Cardiac muscle cell (in vitro differentiated cells and primary cell): ENCODE measurements at places on chromosomes 1 and 21. TPM values are rescaled to one million over a fixed set of nuclear protein-coding genes. Genes with fewer than 3 reads are reported as not detected.
A peak's percentile ranks its signal among the peaks of the same experiment; 100 is the strongest.

PGBD5 gene
- 0.32 and 1.2 TPM in 2 replicates for total RNA-seq

- DNase-seq = no peak
- peaks cover 50% of the 10 kb centered on the region for H3K4me1 ChIP-seq
- H3K27me3 ChIP-seq = no peaks in the 10 kb centered on the region
- H3K27ac ChIP-seq = peak overlapping the region; percentile 86
- H3K36me3 ChIP-seq = no peaks in the 10 kb centered on the region
- H3K4me3 ChIP-seq = no peak overlapping the region
These were observed 65.4 kb downstream of the PLEKHA6 start for GRCh38 chr1:204294357-204294756.

COL18A1 gene
- 887 and 1,182 TPM in 2 replicates for total RNA-seq

GRCh38 chr1:12540580-12541273 is 77.3 kb downstream of the DHRS3 start:
- H3K4me1 ChIP-seq = peaks cover 14% of the 10 kb centered on the region
- H3K27ac ChIP-seq = no peak overlapping the region
- no peak overlapping the region for H3K4me3 ChIP-seq
- DNase-seq = no peak

EPHX1 gene
- total RNA-seq = 15.8 and 18.0 TPM in 2 replicates

GRCh38 chr1:200907611-200908097 is 13.0 kb downstream of the INAVA start:
- H3K4me3 ChIP-seq = no peak overlapping the region
- DNase-seq = peak; percentile 59
- no peak overlapping the region for H3K27ac ChIP-seq
- H3K4me1 ChIP-seq = no peaks in the 10 kb centered on the region
- H3K27me3 ChIP-seq = no peaks in the 10 kb centered on the region
- H3K36me3 ChIP-seq = no peaks in the 10 kb centered on the region

LRRC53 gene
- 0.09 and 0.14 TPM in 2 replicates for total RNA-seq

- no peak overlapping the region for H3K4me3 ChIP-seq
- H3K36me3 ChIP-seq = no peaks in the 10 kb centered on the region
- DNase-seq = no peak
- no peak overlapping the region for H3K27ac ChIP-seq
- H3K27me3 ChIP-seq = no peaks in the 10 kb centered on the region
- peaks cover 10% of the 10 kb centered on the region for H3K4me1 ChIP-seq
These were observed 151.4 kb downstream of the PTGER3 start for GRCh38 chr1:70896224-70896623.

GRCh38 chr1:82064691-82065090 is 264.0 kb downstream of the ADGRL2 start:
- H3K4me3 ChIP-seq = no peak overlapping the region
- peaks cover under 1% of the 10 kb centered on the region for H3K4me1 ChIP-seq
- no peaks in the 10 kb centered on the region for H3K36me3 ChIP-seq
- no peak overlapping the region for H3K27ac ChIP-seq
- H3K27me3 ChIP-seq = no peaks in the 10 kb centered on the region

TAS1R3 gene
- 0.81 and 1.1 TPM in 2 replicates for total RNA-seq

DNA sequence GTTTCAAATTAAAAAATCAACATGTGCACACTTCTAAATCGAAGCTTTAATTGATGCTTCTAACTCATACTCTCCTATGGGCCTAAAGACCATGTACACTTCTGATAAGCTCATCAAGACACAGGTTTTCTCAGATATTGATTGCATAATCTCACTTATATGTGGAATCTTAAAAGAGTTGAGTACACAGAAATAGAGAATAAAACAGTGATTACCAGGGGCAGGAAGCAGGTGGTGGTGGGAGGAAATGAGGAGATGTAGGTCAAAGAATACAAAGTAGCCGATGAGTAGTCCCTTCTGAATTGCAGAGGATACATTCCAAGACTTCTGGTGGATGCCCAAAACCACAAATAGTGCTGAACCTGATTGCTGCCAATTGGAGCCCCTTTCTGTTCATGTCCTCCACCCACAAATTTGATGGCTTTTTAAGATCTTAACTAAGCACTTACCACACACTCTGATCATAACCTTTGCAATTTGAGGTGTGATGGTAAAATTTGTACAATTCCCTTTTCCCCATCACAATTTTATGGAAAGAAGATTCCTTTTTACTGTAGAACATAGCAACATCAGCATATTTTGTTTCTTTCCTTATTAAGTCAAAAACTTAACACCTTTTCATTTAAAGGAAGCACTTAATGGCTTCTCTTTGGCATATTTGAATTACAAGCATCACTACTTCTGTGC is 3.3 kb upstream of the CD1B start:
- no peaks in the 10 kb centered on the region for H3K27me3 ChIP-seq
- no peak overlapping the region for H3K27ac ChIP-seq
- DNase-seq = no peak
- no peaks in the 10 kb centered on the region for H3K36me3 ChIP-seq
- no peak overlapping the region for H3K4me3 ChIP-seq
- H3K4me1 ChIP-seq = no peaks in the 10 kb centered on the region

KAZN gene
- total RNA-seq = 12.5 and 26.9 TPM in 2 replicates

DNA sequence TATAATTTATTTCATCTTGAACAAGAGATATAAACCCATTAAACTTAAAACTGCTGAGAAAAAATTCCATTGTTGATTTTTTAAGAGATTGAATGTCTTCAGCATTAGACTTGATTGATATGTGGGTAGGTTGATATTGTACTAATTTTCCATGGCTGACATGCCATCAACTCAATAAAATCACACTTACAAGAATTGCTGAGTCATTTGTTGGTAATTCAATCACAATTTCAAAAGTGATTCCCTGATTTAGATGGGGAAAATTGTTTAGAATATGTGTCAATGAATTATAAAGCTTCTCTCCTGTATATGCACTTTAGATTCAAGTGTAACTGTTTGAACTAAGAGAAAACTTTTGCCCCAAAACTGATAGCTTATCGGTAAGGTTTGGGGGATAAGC is 223.5 kb upstream of the NCAM2 start:
- no peaks in the 10 kb centered on the region for H3K27me3 ChIP-seq
- no peak overlapping the region for H3K4me3 ChIP-seq
- no peaks in the 10 kb centered on the region for H3K4me1 ChIP-seq
- H3K36me3 ChIP-seq = no peaks in the 10 kb centered on the region
- H3K27ac ChIP-seq = no peak overlapping the region

DNA sequence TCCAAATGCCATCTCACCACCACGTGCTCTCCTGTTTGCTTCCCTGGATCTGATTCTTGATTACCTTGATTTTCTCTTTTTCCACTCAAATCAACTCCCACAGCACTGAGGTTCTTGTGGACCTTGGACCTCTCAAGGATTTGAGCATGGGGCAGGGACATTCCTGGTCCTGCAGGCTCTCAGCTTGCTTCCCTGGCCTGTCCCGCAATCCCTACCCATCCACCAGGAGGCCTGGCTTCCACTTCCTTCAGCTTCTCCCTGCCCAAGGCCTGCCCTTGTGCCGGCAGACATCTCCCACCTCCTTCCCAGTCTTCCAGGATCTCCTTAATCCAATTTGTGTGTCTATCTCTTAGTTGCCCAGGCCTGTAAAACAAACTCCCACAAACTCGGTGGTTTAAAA is 21.6 kb downstream of the PLA2G2A start:
- no peak overlapping the region for H3K27ac ChIP-seq
- H3K4me3 ChIP-seq = no peak overlapping the region
- no peaks in the 10 kb centered on the region for H3K4me1 ChIP-seq
- H3K36me3 ChIP-seq = no peaks in the 10 kb centered on the region
- DNase-seq = no peak

DNA sequence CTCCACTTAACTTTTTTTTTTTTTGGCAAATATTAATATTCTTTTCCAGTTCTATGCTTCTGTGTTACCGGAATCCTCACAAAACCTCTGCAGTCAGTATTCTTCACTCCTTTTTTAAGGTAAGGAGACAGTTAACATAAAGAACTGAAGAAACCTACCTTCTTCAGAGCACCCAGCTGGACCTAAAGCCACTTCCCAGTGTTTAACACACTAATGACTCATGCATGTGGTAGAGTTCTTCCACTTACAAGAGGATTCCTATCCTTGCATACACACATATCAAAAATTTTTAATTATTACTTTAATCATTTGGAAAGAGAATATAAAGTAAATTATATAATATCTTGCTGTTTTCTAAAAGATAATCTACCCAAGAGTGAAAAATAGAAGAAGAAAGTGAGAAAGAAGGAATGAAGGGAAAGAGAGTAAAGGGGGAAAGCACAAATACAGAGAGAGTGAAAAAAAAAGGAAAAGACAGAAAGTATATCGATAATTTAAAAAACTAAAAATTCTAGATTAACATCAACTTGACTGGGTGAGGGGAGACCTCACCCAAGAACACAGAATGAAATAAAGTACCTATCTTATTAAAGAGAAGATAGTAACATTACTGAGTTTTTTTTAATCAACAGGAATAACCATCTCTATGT is 54.9 kb downstream of the ENAH start:
- peak overlapping the region; percentile 61 for H3K27ac ChIP-seq
- no peaks in the 10 kb centered on the region for H3K36me3 ChIP-seq
- peak; percentile 44 for DNase-seq
- H3K4me1 ChIP-seq = peaks cover 26% of the 10 kb centered on the region
- no peaks in the 10 kb centered on the region for H3K27me3 ChIP-seq

GRCh38 chr1:116908820-116909511 is 750 bp upstream of the PTGFRN start:
- no peaks in the 10 kb centered on the region for H3K27me3 ChIP-seq
- no peaks in the 10 kb centered on the region for H3K36me3 ChIP-seq
- no peak for DNase-seq
- peak overlapping the region; percentile 79 for H3K4me3 ChIP-seq

DNA sequence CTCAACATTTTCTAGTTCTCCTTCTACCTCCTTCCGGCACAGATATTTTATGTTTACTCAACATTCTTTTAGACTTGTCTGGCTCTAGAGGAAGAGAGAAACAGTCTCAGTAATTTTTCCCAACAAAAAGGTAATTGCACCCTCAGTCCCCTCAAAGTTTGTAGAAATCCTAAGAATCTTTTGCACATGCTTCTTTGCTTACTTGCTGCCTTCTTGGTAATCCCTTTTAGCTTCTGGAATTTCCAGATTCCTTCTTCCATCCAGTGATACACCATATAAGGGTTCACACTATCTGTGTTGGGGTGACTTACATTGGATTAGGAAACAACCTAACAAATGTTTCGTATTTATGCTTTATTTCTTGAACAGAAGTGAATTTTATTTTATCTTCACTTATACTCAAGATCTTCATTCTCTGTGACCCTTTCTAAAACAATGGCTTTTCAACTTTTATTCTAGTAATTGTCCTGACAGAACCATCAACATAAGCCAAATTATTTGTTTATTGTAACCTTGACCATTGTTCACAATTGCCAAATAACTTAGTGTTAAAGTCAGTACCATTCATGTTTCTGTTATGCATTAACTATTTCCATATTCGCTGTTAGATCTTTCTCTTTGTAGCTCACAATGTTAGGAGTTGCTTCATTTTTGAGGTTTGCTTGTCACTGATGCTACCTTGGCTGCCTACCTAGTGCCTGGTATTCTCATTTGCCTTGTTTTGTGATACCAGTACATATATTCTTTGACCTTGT is 238.1 kb downstream of the HMCN1 start:
- H3K27me3 ChIP-seq = no peaks in the 10 kb centered on the region
- no peak overlapping the region for H3K4me3 ChIP-seq
- peaks cover 5% of the 10 kb centered on the region for H3K36me3 ChIP-seq
- no peak for DNase-seq
- no peaks in the 10 kb centered on the region for H3K4me1 ChIP-seq
- H3K27ac ChIP-seq = no peak overlapping the region

PLA2G2F gene
- not detected in 2 replicates for total RNA-seq

- H3K4me3 ChIP-seq = no peak overlapping the region
- DNase-seq = no peak
- no peak overlapping the region for H3K27ac ChIP-seq
- no peaks in the 10 kb centered on the region for H3K27me3 ChIP-seq
These were observed 24.6 kb downstream of the MAPKAPK2 start for GRCh38 chr1:206709322-206709721.

DNA sequence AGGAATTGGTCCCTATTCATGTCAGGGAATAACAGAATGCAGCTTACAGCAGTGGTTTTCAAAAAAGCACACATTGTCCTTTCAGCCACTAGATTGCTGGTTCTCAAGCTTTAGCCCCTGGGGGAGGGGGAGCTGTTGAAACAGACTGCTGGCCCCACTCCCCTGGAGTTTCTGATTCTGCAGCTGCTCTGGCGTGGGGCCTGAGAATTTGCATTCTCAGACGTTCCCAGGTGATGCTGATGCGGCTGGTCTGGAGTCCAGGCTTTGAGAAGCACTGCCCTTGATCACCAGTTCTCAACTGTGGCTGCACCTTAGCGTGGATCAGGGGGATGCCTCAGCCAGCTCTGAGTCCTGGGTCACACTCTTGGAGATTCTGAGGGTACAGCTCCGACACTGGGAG is 62.7 kb upstream of the LAPTM5 start:
- peaks cover 9% of the 10 kb centered on the region for H3K4me1 ChIP-seq
- DNase-seq = no peak
- H3K27me3 ChIP-seq = peaks cover 5% of the 10 kb centered on the region
- no peak overlapping the region for H3K27ac ChIP-seq
- no peaks in the 10 kb centered on the region for H3K36me3 ChIP-seq

- H3K4me1 ChIP-seq = no peaks in the 10 kb centered on the region
- H3K27me3 ChIP-seq = no peaks in the 10 kb centered on the region
- no peak overlapping the region for H3K27ac ChIP-seq
- no peaks in the 10 kb centered on the region for H3K36me3 ChIP-seq
- H3K4me3 ChIP-seq = no peak overlapping the region
These were observed 333.3 kb upstream of the ZRANB2 start for GRCh38 chr1:71414179-71414578.

DNA sequence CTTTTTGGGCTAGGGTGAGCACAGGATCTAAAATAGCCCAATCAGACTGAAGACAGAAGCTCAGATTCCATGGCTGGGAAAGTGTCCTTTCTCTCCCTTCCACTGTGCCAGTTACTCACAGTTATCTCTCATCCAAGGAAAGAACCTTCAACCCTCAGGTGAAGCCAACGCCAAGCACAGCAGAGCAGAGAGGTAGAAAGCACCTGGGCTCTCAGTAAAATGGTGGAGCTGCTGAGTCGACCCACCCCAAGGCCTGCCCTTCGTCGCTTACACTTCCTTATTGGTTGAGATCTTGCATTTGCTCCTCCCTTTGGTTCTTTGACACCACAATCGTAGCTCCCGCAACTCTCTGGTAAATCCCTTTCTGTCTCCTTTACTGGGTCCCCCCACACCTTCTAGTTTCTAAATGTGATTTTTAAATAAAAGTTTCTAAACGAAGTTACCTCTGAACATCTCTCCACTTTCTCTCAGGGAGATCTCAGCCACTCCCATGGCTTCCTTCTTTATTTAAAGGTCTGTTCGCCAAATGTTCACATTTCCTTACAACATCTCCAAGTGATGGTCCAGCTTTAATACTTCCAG is 27.5 kb upstream of the SLC30A1 start:
- H3K27ac ChIP-seq = no peak overlapping the region
- DNase-seq = no peak
- H3K36me3 ChIP-seq = no peaks in the 10 kb centered on the region
- H3K4me3 ChIP-seq = no peak overlapping the region
- no peaks in the 10 kb centered on the region for H3K27me3 ChIP-seq
- no peaks in the 10 kb centered on the region for H3K4me1 ChIP-seq

HPDL gene
- 1.4 and 3.3 TPM in 2 replicates for total RNA-seq
